Stimulated activated CD8-positive, alpha-beta memory T cell treated with anti-CD3 and anti-CD28 coated beads, Interleukin-15, amount 100 ng/mL, for 48 hours (primary cell): ENCODE measurements at places on chromosomes 13 and 19.

- no peak for DNase-seq
These were observed 32.9 kb downstream of the ZIC5 start for GRCh38 chr13:99938635-99939034.

DNA sequence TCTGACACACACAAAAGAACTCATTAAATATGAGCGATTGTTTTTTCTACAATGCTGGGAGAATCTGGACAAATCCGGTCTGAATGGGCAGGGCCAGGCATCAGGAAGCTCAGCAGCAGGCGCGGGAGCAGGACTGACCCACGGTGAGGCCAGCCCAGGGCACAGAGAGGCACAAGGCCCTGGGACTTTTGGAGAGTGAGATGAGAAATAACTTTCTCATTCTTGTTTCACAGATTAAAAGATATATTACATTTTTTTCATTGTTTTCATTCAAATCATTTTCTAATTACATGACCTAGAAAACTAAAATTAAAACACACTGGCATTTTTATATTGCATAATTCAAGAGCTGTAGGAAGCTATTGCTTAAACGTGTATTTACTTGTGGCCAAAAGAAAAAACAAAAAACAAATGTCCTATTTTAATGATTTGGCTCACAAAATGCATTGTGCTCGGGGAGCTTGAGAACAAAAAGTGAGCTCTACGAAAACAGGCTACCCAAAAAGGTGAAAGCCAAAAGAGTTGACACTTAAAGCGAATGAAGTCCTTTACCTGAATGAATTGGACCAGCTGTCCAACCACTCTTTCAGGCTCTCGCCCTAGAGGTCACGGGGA is 133.1 kb downstream of the TNFRSF19 start:
- no peak for DNase-seq

- no peak for DNase-seq
These were observed 88.8 kb downstream of the ING1 start for GRCh38 chr13:110802260-110802659.

DNA sequence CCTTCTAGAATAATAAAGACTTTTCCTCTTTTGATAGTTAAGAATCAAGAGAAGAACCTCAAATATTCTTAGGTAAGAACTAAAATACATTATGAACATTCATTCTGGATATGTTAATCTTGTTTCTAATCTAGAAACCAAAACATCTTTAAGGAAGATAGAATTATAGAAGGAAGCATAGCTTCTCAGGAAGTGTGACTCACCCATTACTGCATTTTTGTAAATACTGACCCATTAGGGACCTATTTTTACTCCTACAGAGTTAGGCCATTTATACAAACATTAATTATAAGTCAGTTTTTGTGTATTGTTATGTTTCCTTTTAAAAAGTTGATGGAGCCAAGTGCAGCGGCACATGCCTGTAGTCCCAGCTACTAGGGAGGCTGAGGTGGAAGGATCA is 147.1 kb downstream of the NUFIP1 start:
- no peak for DNase-seq

- no peak for DNase-seq
These were observed 179.5 kb downstream of the GPC6 start for GRCh38 chr13:93406136-93406535.

DNA sequence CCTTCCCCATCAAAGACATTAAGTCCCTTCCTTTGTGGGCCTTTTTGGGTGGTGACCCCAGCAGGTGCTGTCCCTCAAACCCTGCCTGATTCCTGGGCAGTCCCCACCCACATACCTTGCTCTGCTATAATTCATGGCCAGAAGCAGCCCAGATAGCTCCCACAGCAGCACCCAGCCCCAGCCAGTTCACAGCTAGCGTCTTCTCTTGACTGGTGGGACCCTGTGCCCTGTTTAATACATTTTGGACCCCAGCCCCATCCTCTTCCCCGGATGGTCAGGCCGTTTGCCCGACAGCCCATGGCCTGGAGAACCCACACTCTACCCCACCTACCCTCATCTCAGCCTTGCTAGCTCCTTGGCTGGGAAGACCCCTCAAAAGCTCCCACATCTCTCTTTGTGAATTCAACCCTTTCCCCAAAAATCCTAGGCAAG is 2.1 kb downstream of the CCDC106 start:
- DNase-seq: no peak

DNA sequence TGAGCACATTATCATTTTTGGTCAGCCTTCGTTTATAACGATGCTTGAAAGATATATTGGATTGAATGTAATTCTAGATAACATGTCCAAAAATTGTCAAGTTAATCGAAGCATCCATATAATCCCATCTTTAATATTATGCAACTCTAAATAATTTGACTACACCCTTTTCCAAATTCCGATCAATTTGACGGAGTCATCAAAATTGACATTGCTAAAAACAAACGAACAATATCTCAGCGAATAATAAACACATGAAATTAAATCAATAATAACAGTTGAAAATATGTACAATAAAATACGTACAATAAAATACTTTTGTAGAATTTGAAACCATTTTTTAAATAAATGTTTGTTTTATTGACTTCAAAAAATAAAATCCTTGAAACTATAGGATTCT is 1516.4 kb downstream of the EFNB2 start:
- no peak for DNase-seq
